Retina (tissue), 1 donor: ENCODE measurements at places on chromosomes 12 and 14.

DNA sequence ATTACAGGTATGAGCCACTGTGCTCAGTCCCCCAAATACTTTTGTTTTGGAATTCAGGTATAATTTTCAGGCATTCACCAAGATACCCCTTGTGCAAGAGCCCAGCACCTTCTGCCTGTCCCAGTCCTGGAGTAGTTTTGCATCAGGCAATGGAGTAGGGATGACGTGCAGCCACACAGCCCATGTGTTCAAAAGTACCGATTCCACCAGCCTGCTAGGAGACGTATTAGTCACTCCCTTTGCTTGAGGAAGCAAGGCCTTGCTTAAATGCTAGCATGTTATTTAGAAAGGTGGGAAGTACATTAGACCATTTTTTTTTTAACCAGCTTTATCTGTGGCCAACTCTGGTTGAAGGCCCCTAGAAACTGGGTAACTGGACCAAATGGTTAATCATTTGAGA lies 15.0 kb upstream of the GALNT16 start:
- no peak for DNase-seq

DNA sequence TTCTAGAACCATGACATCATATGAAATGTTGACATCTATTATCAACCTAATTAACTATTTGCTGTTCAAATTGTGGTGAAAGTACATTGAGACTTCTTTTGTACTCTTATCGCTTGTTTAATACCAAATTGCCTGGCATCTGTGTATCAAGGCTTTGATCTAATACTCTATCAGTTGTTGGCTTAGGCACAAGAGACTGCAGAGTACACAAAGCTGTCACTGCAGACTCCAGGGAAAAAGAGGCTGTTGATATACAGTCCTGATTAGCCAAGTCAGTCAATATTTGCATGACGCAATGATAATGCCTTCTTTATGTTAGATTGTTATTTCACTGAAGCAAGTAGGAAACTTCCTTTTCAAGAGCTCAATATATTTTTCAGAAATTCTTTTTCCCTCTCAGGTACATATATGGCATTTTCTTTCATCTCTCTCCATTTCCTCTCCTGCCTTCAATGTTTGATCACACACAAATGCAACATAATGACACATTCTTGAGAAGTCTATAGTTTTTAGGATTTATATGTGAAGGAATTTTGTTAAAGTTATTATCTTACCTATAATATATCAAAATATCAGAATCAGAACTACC lies 32.3 kb upstream of the PTCSC3 start:
- no peak for DNase-seq

- DNase-seq, result no peak
Measured at GRCh38 chr12:16474801-16475200, 127.4 kb downstream of the MGST1 start.

- no peak for DNase-seq
Measured at GRCh38 chr14:104530646-104531045, 48.9 kb upstream of the C14orf180 start.

DNA sequence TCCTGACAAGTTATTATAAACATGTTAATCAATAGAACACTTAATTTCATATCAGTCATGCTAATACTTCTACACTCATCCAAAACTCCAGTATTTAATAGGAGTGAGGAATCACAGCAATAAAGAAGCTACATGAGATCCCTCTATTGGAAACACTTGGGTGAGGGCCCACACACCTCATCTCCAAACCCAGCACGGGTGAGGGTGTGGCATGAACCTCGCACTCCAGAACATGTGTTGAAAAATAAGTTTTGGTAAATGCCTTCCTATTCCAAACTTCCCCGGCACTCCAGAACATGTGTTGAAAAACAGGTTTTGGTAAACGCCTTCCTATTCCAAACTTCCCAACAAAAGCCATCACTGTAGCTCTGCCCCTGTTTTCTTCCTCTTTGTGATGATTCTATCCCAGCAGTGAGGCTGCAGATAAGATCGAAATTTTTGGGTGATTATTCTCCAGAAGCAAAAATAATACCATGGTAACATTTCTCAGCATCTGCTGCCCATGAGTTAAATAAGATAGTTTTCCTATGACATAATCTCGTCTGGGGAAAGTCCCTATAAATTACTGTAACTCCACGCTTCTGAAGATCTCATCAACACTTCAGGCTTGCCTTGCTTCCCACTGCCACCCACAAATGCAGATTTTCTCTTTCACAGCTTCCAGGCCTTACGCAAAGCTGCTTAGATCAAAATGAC lies 24.4 kb upstream of the PTPRB start:
- DNase-seq, result no peak

DNA sequence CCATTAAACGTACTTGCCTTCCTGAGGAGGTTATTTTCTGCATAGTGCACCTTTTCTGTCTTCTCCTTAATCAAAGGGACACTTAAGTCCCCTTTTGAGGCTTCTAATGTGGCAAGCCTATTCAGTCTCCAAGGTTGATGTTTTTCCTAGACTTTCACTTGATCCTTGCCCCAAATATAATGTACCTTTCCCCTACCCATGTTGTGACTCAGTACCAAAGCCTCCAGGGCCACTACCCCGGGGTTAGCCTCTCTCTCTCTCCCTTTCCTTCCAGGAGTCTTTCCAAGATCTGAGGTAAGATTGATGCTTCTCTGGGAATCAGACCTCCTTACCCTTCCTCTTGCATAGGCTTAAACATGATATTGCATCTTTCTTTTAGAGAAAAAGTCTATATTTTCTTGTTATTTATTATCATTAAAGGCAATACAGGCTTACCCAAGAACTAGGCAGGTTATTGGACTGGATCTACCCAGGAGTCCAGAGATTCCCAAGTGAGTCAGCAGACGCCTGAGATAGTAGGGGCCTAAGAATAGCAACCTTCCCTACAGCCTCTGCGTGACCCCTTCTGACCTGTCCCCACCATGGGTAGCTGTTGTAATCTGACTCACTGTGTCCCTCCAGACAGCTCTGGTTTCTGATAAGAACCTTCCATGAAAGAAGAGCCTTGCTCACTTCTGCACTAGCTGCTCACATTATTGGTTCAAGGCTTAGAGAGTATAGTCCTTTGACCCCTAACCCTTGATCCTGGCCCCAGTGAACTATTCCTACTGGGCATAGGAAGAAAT lies 172.9 kb downstream of the ZFP36L1 start:
- DNase-seq, result no peak

- no peak for DNase-seq
Measured at GRCh38 chr14:97298331-97298730, 501.1 kb downstream of the VRK1 start.

DNA sequence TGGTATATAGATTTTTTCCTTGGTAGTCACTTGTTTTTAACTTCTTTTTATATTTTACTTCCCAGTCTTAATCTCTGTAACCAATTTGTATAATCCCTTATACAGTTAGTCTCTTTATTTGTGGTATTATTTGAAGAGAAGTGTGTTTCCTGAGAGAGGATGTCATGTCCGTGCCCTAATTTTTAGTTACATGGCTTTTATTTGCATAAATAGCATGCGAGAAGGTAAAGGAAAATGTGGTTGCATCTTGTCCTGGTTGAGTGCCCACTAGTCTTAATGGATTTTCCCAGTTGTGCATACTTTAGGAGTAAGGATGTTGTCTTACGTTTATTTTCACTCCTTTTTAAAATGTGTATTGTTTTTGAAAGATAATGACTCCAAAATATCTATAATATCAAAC lies 27.5 kb downstream of the RAP1B start:
- DNase-seq, result no peak
